ENCODE measurements at places on chromosomes 3 and 15. TPM values are rescaled to one million over a fixed set of nuclear protein-coding genes. Genes with fewer than 3 reads are reported as not detected.

CPN2 gene
- 27.7 TPM for total RNA-seq

GRCh38 chr3:126394179-126394976 is at the start of gene CFAP100:
Gene CFAP100, plus strand, starts transcription at chr3:126394909. Its CDS starts 1,092 bp downstream, at chr3:126396001.
- H3K27me3 ChIP-seq, result peaks cover 2% of the 10 kb centered on the region
- H3K36me3 ChIP-seq, result no peaks in the 10 kb centered on the region
- peaks cover 5% of the 10 kb centered on the region for H3K4me1 ChIP-seq

DNA sequence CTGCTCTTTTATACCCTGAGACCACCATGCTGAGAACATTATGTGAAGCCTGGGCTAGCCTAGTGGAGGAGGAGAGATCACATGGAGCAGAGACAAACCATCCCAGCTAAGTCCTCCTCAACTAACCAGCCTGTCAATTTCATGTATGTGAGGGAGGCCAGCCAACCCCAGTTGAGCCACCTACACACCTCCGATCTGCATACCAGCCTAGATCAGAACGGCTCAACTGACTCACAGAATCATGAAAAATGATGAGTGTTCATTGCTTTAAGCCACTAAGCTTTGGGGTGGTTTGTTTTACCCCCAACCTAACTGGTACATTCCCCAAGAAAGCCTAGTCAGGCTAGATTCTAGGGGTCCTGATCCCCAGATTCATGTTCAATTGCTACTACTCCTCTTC is 19.4 kb upstream of the CA12 start:
- H3K27me3 ChIP-seq, result no peaks in the 10 kb centered on the region
- H3K36me3 ChIP-seq, result no peaks in the 10 kb centered on the region
- H3K4me1 ChIP-seq, result peaks cover 47% of the 10 kb centered on the region
- no peak overlapping the region for H3K27ac ChIP-seq
- H3K4me3 ChIP-seq, result no peak overlapping the region

DNA sequence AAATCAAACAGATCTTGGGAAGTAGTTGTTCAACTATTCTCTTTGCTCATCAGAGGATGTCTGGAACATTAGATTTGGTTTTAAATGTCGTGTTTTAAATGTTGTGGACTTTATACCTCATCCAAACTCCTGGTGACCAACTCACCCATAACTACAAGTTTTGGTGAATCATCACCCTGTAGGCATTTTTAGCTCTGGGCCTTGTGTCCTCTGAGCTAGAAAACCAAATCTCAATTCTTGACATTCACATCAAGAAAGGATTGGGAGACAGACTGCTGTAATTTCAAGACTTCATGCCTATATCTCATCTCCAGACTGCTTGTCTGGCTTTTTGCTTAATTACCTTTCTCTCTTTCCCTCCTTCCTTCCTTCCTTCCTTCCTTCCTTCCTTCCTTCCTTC is 228.5 kb upstream of the ROBO2 start:
- DNase-seq, result no peak
- no peaks in the 10 kb centered on the region for H3K4me1 ChIP-seq
- H3K4me3 ChIP-seq, result no peak overlapping the region
- no peaks in the 10 kb centered on the region for H3K36me3 ChIP-seq
- no peak overlapping the region for H3K27ac ChIP-seq
- H3K27me3 ChIP-seq, result no peaks in the 10 kb centered on the region

Data from HepG2 (cell line).